ENCODE measurements at places on chromosomes 12 and 14.

DNA sequence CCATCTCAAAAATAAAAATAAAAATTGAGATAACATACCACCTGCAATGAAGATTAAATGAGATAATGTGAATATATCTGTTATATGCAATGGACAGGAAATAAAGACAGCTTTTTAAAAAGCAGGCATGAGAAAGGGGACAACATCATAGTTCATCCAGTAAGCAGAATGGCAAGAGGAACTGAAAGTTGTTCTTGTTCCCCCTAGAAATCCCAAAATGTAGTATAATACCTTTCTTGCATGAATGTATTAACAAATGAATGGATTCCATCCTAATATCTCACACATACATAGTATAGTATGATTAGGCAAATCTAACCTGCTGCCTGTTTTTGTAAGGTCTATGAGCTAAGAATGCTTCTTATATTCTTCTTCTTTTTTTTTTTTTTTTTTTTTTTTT is 31.4 kb downstream of the FGD6 start:
- no peak for DNase-seq

- no peak for DNase-seq
These were observed 65.0 kb downstream of the KICS2 start for GRCh38 chr12:64157110-64157509.

- DNase-seq, result no peak
These were observed 1.2 kb downstream of the FLRT2 start for GRCh38 chr14:85531141-85531586.

DNA sequence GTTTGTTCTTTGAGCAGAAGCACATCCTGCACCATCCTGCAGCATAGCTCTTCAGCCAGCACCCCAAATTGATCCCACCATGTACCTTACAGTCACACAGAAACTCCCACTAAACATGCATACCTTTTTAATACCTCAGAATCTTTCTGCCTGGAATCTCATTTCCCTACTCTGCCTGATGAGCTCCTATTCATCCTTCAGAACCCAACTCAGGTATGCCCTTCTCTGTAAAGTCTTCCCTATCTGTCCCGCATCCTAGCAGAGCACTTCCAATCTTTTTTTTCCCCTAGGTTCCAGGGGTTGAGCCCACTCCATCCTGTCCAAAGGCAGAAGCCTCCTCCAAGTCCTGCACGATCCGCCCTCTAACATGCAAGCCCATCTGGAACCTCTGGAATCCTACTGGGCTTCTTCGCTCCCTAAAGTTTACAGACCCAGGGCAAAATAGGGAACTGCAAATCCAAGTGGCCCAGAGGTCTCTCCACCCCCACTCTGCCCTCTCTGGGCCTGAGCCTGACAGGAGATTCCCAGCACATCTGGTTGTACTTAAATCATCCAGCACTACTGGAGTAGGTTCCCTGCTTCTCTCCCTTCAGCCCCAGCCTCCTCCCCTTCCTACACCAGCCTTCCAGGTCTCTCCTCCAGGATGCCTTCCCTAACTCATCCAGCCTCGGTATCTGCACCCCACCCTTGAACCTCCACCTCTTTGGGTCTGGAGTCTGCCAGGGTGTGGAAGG is 4.1 kb upstream of the FIGNL2 start:
- no peak for DNase-seq

- DNase-seq, result no peak
These were observed 159.5 kb downstream of the ZFP36L1 start for GRCh38 chr14:68633131-68633991.

GRCh38 chr14:51185754-51186153 is 54.3 kb upstream of the TMX1 start:
- no peak for DNase-seq

DNA sequence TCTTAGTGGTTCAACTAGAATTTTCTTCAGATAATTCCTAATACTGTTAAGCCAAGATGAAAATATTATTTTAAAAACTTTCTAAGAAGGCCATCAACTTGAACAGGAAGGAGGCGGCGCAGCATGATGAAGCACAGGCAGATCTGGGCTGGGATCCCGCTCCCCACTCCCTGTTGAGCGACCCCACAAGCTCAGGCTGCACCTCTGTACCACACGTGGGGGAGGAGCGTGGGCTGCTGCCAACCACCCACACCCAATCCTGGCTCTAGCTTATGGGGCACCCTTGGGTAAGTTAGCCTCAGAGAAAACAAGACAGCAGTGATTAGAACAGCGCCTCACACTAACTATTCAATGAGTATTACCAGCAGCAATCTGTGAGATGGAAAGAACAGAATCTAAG is 6.0 kb downstream of the MTERF2 start:
- no peak for DNase-seq

GRCh38 chr12:47946413-47947323 is 16.7 kb upstream of the TMEM106C start:
- DNase-seq, result no peak

DNA sequence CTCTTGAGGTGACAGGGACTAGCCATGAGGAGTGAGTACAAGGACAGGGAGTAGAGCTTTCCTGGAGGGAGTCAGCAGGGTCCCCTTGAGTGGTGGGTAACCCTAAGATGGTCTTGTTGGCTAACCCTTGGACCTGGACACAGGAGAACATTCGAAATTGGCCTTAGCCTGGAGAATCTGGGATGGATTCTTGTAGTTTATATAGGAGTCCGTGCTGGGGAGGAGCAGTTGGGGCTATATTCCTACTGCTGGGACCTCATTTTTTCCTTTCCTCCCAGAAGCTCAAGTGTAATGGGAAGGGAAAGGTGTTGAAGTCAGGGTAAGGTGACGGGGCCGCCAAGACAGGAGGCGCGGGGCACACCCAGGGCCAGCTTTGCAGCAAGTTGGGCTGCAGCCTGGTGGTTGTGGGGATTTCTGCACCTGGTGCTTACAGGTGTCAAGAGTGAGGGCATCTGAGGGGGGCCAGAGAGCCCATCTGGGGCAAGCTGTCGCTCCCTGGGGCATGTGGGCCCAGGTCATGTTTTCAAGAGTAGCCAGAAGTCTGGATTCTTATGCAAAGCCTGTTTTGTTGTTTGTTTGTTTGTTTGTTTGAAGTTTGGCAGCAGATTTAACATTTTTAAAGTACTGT is 5.1 kb downstream of the BCL7A start:
- peak; percentile 88 for DNase-seq

DNA sequence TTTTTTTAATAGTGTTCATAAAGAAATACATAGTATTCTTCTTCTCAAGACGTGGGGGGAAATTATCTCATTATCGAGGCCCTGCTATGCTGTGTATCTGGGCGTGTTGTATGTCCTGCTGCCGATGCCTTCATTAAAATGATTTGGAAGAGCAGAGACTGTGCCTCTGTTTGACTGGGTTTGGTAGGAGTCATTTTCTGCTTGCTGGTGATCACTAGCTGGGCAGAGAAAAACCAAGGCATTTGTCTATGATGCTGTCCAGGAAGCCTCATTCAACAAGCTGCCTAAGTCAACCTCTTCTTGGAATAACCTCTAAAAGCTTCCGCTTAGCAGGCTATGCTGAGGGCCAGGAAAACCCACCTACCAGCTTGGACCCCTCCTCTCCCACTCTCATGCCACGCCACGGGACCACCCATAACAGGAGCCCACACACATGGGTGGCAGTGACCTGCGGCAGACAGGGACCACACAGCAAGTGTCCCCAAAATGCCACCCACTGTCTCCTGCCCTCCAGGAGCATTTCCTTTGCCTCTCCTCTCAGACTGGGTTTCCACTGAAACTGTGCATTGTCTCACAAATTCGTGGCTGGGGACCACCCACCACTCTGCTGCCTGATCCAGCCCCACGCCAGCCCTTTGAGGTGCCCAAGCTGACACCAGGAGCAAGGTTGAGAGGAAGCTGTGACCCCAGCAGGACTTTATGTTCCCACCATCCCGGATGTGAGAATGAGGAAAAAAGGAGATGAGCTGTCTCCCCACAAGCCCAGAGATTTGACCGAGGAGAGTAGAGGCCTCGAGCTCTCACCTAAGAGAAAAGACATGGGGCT is 36.8 kb downstream of the DAD1 start:
- no peak for DNase-seq

GRCh38 chr12:104136577-104136976 is 1.4 kb downstream of the NFYB start:
- DNase-seq, result no peak

DNA sequence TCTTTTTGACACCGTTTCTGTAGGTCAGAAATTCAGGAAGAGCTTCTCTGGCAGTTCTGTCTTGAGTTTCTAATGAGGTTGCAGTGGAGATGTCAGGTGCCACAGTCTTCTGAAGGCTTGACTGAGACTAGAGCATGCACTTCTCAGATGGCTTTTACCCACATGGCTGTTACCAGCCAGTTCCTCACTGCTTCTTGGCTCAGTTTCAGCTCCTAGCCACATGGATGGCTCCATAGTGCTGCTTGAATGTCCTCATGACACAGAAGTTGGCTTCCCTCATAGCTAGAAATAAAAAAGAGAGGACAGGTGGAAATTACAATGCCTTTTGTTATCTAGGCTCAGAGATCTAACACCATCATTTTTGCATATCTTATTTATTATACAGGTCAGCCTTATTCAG is 38.1 kb upstream of the SLC2A13 start:
- peak; percentile 6 for DNase-seq

DNA sequence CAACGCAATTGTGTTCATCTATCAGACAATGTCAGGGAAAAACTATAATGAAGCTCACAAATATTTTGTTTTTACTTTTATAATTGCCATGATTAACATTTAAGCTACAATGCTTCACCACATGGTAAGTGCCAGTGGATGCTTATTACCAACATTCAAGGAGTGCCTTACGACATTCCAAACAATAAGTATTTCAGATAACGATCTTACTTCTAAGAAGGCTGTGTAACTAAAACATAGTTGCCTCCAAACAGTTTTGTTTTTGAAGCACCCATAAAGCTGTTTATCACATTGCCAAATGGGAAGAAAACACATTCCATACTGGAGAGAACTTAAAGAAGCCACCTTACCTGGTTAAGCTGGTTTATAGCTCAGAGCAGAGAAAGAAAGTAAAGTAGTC is 78.8 kb downstream of the RPS6KA5 start:
- DNase-seq, result no peak

DNA sequence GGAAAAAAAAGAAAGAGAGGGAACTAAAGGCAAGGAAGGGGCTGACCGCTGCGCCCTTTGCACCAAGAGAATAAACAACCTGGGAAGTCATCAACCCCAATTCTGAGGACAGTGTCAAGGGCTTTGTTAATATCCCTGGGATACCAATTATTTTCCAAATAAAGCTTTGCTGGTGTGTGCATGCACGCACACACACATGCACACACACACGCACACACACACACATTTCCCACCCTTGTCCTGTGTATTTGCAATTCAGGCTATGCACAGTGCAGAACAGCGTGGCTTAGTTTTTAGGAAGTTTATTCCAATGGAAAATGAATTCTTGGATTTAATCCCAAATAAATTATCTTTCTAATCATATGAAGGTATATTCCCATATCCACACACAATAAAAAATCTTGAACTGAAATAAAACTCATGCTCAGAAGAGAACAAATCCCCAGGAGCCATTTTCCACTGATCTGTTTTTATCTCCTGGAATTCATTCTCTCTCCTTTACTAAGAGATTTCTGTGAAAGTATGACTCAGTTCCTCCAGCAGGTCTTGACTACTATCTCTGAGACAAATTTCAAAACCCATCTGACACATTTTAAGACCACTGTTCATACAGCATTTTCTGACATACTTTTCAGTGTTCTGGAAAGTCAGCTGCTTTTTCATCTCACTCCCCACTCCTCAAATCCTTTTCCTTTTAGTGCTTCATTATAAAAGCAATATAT is 334.4 kb upstream of the ATP2B1 start:
- DNase-seq, result no peak

- DNase-seq, result no peak
These were observed 7.9 kb upstream of the POU6F1 start for GRCh38 chr12:51225771-51226170.

- no peak for DNase-seq
These were observed 8.9 kb downstream of the C3AR1 start for GRCh38 chr12:8057306-8057705.

- DNase-seq, result no peak
These were observed 208.5 kb downstream of the C12orf50 start for GRCh38 chr12:87820524-87821202.

DNA sequence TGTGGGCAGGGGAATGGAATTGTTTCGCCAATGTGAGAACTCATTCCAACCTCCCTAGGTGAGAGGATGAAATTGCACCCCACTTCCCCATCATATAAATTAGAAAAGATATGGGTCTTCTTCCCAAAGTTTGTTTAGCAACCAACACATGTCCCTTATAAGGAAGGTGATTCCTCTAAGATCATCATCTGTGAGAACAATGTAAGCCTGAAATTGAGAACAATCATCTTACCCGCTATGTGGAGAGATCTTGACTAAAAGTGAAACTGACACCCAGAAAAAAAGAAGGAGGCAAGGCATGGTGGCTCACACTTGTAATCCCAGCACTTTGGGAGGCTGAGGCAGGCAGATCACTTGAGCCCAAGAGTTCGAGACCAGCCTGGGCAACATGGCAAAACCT is 173.2 kb upstream of the HMGA2 start:
- DNase-seq, result no peak

DNA sequence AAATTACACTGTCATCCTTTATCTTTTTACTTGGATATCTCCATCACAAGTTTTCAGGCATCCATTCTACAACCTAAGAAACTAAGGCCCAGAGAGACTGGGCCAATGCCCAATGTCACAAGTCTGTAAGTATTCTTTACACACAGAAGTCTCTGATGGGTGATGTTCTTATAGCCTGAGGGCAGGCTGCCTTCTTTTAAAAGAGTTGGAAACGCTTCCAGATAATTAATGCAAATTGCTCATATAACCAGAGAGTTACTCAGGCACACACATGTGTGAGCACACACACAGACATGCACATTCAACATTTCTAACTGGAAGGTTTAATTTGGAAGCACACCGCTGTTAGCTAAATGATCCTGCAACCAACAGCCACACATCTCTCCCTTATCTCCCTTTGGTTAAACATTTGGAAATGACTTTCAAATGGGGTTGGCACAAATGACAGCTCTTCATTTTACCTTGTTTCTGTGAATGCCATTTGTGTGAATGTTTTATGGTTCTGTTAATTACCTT is 160.8 kb upstream of the TMPO start:
- DNase-seq, result no peak

DNA sequence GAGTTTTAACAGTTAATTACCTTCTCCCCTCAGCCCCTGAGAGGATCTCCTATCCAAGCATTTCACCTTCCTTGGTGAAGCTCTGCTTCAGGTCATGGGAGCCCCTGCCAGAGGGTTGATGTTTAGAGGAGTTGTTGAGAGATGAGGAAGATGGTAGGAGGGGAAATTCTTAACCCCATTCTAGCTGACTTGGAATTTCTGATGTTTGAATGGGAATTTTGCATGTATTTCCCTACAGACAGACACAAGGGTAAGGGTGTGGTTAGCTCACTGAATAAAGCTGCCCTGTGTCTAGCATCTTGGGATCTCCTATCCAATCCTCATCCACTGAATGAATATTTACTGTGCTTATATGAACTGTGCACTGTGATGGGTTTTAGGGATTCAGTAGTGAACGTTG is 7.1 kb upstream of the BHLHE41 start:
- DNase-seq, result no peak
